ENCODE measurements at places on chromosomes 11 and 22.

- DNase-seq, result no peak
Measured at GRCh38 chr22:29096736-29097669, 24.2 kb downstream of the KREMEN1 start.

DNA sequence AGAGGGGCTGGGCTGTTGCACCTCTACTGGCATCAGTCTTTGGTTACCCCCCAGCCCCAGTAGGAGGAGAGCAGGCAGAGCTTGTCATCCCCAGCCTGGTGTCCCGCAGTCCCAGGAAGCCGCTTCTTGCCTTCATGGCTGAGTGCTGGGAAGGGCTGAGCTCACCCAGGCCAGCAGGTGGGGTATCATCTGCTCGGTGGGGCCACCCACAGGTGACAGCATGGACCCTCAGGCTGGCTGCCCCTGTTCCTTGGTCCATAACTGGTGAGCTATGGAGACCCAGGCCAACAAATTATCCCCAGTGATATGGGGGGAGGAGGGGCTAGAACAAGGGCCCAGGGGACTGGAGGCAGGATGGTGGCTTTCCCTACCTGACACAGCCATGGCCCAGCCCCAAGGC, 6.5 kb upstream of the RHOD start:
- DNase-seq, result no peak

GRCh38 chr11:35003658-35004057, 87.2 kb downstream of the PDHX start:
- no peak for DNase-seq

GRCh38 chr11:101915791-101916291, 481 bp downstream of the ANGPTL5 start:
- DNase-seq, result no peak

GRCh38 chr22:22955276-22955798, 67.7 kb downstream of the IGLL5 start:
- no peak for DNase-seq

- DNase-seq, result no peak
Measured at GRCh38 chr11:10032935-10033334, 261.1 kb downstream of the SBF2 start.

- DNase-seq, result no peak
Measured at GRCh38 chr11:7677071-7677470, 3.8 kb upstream of the CYB5R2 start.

DNA sequence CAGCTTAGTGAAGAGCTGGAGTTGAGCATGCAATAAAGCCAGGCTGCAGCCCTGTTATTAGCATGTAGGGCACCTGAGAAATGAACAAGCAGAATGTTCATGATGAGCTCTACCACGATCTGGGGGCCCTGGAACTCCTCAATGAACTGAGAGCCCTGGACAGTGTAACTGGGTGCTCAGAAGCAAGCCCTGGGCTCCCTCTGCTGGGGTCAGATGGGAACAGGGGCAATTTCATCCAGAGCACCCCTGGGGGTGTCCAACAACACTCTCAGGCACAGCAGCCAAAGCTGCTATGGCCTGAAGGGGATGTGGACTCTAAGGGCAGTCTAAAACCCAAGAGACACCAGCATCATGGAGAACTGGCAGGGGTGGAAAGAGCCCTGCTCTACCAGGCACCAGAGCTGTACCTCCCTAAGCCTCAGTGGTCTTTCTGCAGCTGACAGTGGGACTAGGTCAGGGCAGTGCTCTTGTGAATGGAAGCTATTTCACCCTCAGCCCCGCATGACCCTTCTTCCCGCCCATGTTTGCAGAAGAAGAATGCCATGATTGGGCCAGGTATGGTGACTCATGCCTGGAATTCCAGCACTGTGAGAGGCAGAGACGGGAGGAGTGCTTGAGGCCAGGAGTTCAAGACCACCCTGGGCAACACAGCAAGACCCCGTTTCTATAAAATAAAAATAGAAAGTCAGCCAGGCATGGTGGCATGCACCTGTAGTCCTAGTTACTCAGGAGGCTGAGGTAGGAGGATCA, 28.9 kb downstream of the THOC5 start:
- no peak for DNase-seq

DNA sequence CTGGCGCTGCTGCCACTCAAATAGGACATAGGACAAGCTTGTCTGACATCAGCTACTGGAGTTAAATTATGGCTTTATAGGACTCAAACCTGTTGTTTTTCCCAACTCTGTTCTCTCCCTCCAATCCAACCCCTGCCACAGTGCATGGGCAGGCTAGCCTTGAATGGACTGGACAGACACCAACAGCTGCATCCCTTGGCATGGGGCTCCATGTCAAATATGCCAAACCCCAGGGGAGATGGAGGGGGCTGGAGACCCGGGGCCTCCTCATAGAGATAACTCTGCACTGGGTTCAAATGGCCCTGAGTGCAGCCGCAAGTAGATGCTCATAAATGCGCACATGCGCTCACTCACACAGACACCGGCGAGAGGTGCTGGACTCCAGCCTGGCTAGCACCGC, 28.9 kb downstream of the CD5 start:
- no peak for DNase-seq

DNA sequence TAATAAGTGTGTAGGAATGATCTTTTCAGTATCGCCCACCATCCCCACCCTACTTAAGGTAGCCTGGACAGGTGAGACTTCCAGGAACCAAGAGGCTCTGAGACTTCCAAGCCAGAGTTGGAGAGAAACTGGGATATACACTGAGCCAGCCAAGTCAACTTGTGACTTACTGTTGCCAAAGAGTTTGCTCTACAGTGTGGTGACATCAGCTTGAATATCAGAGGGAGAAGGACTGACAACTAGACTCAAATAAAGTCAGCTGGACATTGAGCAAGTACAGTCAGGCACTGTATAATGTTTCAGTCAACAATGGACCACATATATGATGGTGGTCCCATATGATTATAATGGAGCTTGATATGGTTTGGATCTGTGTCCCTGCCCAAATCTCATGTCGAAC, 1.2 kb upstream of the MMP10 start:
- DNase-seq, result no peak

DNA sequence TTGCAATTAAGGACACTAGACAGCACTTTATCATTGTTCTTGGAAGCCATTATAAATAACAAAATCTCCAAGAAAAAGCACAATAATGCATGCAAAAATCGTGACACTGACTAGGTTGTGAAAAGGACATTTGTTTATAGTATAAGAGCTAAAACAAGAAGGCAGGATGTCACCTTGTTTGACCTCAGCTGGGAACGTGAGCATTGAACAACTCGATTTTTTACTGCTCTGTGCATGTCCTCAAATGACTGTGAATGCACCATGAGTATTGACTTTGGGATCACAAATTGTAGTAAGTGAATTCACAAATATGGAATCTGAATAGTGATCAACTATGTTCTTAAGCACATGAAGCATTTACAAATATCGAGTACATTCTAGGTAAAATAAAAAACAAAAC, 35.3 kb upstream of the ARHGAP20 start:
- no peak for DNase-seq

DNA sequence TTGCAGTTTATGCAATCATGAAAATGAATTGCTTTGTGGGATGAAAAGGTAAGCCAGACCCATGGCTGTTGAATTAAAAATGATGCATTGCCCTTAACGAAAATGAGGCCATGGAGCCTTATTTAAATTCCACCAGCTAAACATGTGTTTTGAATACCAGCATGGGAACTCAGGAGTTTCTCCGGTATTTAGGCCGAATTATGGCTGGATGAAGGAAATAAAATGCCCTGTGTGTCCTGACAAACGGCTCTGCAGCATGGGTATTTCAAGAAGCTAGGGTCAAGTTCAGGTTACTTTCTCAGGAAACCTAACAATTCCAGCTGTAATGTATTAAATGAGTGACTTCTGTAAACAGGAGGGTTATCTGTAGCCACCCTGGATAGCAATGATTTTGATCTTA, 38.3 kb downstream of the AMOTL1 start:
- no peak for DNase-seq

DNA sequence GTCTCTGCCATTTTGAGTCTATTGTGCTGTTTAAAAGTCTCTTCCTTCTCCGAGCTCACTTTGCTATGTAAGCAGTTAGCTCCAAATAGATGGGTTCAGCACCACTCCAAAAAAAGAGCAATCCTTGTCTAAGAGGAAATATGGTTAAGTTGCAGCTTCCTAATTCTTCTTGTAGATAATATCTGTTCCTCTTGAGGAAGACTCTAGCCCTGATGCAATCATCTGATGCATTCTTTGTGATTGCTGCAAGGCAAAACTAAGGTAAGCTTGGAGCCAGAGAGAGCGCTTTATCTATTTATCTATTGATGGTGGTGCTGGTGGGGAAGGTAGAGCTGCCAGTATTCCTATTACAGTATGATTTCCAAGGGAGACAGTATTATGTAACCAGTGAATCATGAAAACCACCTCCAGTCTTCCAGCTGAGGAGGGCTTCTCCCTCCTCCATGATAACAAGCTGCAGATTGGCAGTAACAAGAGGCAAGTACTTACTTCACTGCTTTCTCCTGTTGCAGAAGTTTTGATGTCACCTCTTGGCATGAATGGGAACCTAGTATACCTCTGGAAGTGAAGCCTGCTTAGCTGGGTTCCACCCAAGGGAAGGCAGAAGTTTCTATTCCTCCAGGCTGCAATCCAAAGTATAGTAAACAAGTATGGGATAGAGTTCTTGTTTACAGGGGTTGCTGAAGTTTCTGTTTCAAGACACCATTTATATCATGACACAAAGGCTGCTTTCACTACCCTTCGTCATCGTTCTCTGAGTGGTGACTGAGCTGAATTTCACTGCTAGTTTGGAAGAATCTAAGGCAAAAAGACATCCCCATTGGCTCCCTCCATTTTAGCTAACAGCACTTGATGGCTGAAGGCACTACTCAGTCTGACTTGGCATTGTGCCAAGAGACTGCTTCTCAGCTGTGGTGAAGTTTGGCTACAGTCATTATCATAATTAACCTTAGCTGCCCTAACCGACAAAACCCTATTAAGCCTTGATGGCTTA, 49.7 kb downstream of the FDX1 start:
- DNase-seq, result no peak

DNA sequence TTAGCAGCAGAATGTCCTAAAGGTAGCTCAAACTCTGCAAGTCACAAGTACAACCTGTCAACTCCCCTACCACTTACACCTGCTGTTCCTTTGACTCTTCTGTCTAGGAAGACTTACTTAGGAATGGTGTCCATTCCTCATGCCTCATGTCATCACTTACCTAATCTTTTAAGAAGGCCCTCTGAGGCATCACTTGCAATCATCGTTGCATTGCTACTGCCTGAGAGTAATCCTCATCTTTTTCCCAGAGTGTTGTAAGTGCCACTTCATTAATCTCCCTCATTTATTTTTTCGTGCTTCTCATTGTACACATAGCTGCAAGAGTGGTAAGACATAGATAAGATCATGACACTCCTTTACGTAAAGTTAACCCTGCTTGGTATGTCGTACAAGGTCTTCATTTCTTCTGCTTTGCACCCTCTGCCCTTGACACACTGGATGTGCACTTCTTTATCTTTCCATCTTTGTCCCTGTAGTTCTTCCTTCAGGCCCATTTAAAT, 54.6 kb downstream of the SFI1 start:
- DNase-seq, result no peak

DNA sequence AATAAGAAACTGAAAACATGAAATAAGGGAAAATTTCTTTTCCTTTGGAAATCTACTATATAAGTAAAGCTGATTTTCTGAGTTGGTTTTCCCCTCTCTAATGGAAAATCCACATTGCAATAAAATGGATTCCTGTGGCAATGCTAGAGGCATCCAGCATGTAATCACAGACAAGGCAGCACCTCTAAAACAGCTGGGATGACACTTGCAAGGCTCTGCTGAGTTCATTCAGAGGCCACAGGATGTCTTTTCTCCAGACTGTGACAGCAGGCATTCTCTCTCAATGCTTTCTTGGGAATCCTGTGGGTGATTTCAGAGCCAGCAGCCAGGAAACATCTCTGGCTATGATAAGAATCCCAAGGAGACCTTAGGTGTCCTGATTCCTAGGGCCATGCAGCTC, 201.3 kb upstream of the BLID start:
- no peak for DNase-seq

GRCh38 chr22:24938741-24939341, 7.7 kb downstream of the LHFPL7 start:
- peak; percentile 11 for DNase-seq

GRCh38 chr22:42178910-42179519, 48.4 kb upstream of the CYP2D6 start:
- DNase-seq, result no peak

GRCh38 chr22:20532256-20532993, 25.0 kb downstream of the MED15 start:
- DNase-seq, result no peak

DNA sequence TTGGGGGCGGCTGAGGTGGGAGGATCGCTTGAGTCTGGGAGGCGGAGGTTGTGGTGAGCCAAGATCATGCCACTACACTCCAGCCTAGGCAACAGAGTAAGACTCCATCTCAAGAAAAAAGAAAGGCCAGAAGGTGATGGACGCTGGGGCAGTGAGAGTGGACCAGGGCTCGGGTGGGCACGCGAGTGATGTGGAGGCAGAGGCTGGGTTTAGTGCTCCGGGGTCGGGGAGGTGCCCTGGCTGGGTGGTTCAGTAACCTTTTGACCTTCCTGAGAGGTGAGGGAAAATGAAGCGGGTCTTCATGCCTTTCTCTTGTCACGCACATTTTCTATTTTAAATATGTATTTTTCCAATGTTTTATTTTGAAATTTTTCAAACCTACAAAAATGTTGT, 45.1 kb downstream of the ST14 start:
- DNase-seq, result no peak

GRCh38 chr11:16977994-16978315, 36.3 kb downstream of the PLEKHA7 start:
- DNase-seq, result no peak

DNA sequence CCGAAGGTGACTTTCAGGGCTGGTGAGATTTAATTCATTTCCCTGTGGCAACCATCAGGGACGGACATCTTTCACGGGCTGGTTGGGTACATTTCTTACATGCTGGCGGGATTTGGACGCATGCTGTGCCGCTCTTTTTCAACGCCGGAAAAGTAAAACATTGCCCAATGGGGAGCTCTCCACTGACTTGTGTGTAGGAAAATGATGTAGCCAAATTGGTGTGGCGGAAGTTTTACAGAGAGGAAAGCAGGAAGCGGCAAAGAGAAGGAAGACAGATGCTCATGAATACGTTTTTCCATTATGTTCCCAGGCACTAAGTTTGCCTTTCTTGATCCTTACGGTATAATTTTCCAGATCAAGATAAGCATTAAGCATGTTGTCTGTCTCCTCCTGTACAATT, 375.8 kb downstream of the NTM start:
- DNase-seq, result no peak

DNA sequence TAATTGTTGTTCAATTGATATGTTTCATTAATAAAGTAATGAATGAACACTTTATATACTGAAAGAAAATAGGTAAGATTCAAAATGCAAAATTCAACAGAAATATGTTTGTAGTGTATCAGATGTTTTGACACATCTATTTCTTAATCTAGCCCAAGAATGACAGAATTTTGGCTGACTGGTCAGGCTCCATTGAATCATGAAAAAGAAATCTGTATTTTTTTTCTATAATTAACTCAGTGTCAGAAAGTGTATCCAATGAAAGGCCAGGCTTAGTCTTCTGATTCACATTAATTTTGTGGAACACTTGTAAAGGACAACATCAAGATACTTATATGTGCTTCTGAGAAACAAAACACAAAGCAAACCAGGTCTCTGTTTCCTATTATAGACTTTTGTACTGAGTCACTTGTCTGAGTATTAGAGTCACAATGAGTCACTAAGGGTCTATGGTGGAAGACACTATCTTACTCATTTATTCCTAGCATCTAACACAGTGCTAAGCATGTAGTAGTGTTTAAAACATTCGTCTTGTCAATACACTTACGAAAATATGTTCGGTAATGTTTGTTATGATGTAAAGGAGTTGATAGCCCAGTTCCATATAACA, 297.7 kb upstream of the CCDC90B start:
- no peak for DNase-seq

GRCh38 chr11:93530468-93530826, 12.7 kb downstream of the SMCO4 start:
- DNase-seq, result no peak
